Activated CD4-positive, alpha-beta T cell treated with anti-CD3 and anti-CD28 coated beads, Interleukin-2, Interleukin-4, amounts not matched to agents 100 ng/mL and 50 ng/mL, durations not matched to agents 16 hours and 8 hours (primary cell): ENCODE measurements at places on chromosomes 5 and 9.

GRCh38 chr9:124349267-124349666 lies 66.0 kb downstream of the PSMB7 start:
- DNase-seq = no peak

DNA sequence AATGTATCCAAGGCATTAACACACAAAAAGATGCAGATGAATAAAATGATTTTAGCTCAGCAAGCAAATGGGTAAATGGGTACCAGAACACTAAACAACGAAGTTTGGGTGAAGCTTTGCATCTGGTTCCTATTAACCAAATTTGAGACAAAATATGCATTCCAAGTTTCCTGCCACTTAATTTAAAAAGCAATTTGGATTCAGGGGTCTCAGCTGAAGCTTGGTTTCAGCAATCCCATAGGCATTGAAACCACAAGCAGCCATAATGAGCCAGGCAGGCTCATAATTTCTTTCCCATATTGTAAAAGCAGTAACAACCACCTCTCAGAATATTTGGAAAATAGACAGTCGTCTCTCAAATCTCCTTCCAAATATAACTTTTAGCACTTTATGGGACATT lies 138.9 kb downstream of the NXNL2 start:
- DNase-seq = no peak

- DNase-seq = no peak
Measured at GRCh38 chr9:75064307-75065025, 23.5 kb downstream of the NMRK1 start.

DNA sequence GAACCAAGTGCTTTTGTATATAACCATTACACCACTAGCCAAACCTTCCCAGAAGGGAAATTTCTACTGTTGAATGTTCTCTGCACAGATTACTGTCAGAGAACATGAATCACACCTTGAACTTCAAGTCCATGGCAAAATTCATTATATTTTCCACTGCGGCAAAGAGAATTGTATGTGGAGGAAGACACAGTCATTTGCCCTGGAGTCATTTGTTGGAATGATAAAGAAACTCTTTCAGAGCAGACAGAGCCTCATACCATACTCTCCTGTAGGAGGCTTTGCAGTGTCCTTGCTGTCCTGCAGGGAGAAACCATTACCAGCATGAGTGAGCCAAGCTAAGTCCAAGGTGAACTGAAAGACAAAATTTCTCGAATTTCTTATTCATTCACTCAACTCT lies 369.0 kb downstream of the ARHGEF28 start:
- no peak for DNase-seq
